ENCODE measurements at places on chromosomes 7 and 10. TPM values are rescaled to one million over a fixed set of nuclear protein-coding genes. Genes with fewer than 3 reads are reported as not detected.

DNA sequence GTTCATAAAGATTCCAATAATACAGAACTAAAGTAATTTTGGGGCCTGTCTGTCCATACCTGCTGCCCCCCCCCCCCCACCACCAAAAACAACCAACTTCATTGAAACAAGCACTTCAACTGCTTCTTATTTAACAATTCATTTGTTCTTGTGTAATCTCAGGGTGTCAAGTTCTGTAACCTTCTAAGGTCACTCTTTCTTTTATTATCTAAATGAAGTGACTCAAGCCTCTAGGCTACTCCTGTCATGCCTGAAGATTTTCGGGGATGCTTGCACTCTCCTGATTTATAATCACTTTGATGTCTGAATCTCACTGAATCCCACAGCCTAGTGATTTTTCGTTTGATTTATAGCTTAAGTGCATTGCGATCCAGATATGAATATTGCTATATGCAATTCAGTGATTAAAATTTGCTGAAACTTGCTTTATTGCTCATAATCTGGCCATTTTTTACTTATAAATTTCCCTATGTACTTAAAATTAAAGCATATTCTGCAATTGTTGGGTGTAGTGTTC lies 27.2 kb downstream of the GARIN1A start:
- H3K4me3 ChIP-seq: no peak overlapping the region
- H3K27me3 ChIP-seq: no peaks in the 10 kb centered on the region
- H3K27ac ChIP-seq: no peak overlapping the region
- no peak for DNase-seq
- no peaks in the 10 kb centered on the region for H3K36me3 ChIP-seq

- no peak overlapping the region for H3K27ac ChIP-seq
- no peak for DNase-seq
- no peaks in the 10 kb centered on the region for H3K4me1 ChIP-seq
- no peak overlapping the region for H3K4me3 ChIP-seq
- no peaks in the 10 kb centered on the region for H3K36me3 ChIP-seq
Observed at GRCh38 chr10:44801383-44802327, 109.5 kb upstream of the TMEM72 start.

DNA sequence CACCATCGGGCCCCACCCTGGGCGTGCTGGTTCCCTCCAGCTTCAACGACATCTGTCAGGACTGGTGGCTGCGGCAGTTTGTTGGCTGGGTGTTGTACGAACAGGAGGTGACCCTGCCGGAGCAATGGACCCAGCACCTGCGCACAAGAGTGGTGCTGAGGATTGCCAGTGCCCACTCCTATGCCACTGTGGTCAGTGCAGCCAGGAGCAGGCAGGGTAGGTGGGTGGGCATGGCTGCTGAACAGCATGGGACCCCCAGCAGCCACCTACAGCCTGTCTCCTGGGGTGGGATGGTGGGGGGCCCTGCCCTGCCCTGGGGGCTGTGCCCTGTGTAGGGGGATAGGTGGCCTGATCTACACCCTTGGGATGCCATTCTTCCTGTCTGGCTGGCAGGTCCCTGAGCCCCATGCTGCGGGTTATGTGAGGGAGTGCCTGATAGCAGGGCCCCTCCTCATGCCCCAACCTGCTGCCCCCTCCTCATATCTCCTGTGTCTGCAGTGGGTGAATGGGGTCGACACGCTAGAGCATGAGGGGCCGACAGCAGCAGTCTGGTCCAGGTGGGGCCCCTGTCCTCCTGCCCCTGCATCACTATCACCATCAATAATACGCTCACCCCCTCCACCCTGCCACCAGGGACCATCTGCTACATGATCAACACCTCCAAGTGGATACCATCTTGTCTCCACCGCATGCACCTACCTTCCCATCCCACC lies 56.9 kb downstream of the ZNF727 start:
- DNase-seq: no peak
- H3K27me3 ChIP-seq: no peaks in the 10 kb centered on the region
- no peak overlapping the region for H3K4me3 ChIP-seq
- H3K4me1 ChIP-seq: no peaks in the 10 kb centered on the region
- H3K36me3 ChIP-seq: no peaks in the 10 kb centered on the region
- no peak overlapping the region for H3K27ac ChIP-seq

DNA sequence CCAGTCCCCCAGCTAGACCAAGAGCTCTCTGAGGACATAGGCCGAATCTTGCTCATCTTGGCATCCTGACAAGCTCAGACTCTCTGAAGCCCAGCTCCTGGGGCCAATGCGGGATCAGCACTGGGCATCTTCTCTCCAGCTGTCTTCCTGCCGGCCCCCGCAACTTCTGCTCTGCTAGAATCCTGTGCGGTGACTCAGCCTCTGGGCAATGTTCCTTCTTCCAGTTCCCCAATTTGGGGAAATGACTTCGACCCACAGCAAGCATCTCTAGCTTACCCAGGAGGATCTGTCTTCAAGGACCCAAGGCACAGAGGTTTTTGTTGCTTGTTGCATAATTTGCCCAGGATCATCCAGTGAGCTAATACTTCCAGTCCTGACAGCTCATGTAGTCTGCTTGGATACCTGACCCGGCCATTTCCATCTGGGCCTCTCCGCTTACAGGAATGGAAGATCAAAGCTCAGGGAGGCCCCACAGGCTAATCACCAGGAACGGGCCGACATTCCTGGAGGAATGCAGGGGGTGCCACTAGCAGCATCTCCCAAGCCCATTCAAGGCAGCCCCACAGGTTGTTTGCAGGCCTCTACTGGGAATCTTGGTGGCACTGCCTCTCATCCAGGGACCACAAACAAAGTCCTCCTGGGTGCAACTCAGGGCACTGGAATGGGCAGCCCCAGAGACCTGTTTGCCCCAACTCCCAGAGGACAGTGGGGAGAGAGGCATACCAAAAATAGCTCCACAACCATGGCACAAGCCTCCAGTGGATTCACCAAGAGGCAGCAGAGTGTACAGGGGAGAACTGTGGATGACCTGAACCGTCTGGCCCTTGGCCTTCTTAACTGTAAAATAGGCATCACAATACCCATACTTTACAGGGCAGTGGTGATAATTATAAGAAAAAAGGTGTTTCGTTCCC lies 151.9 kb downstream of the NEURL1 start:
- H3K27me3 ChIP-seq: no peaks in the 10 kb centered on the region
- peaks cover 28% of the 10 kb centered on the region for H3K4me1 ChIP-seq
- H3K4me3 ChIP-seq: no peak overlapping the region
- H3K36me3 ChIP-seq: no peaks in the 10 kb centered on the region
- peak; percentile 66 for DNase-seq

DNA sequence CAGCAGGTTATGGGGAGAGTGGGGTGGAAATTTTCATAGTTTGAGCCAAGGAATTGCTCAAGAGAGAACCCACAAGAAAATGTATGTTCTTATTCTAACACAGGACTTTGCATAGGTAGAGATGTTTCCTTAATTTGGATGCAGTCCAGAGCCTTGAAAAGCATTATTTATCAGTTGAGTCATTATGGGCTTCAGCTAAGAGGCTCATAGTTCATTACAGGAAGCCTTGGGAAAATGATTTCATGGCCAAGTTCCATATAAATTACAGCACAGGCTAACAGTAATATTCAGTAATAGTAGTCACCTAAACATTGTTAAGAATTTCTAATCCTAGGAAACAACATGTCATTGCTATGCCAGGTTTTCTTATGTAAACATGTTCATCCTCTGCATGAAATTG lies 131.1 kb upstream of the PTPRZ1 start:
- H3K4me1 ChIP-seq: no peaks in the 10 kb centered on the region
- DNase-seq: no peak
- no peaks in the 10 kb centered on the region for H3K27me3 ChIP-seq
- H3K27ac ChIP-seq: no peak overlapping the region

GRCh38 chr7:24729365-24730017 lies 27.8 kb downstream of the GSDME start:
- H3K4me1 ChIP-seq: peaks cover 22% of the 10 kb centered on the region
- peaks cover under 1% of the 10 kb centered on the region for H3K36me3 ChIP-seq
- H3K4me3 ChIP-seq: no peak overlapping the region
- no peak for DNase-seq

- no peak overlapping the region for H3K27ac ChIP-seq
- DNase-seq: no peak
- H3K27me3 ChIP-seq: no peaks in the 10 kb centered on the region
- H3K4me1 ChIP-seq: no peaks in the 10 kb centered on the region
- no peak overlapping the region for H3K4me3 ChIP-seq
Observed at GRCh38 chr10:113274176-113274829, 278.6 kb upstream of the HABP2 start.

GRCh38 chr10:52450762-52451291 lies 136.7 kb downstream of the DKK1 start:
- no peak overlapping the region for H3K27ac ChIP-seq
- H3K4me1 ChIP-seq: peaks cover 46% of the 10 kb centered on the region
- no peaks in the 10 kb centered on the region for H3K27me3 ChIP-seq
- no peak for DNase-seq
- H3K36me3 ChIP-seq: no peaks in the 10 kb centered on the region
- H3K4me3 ChIP-seq: no peak overlapping the region

GRCh38 chr7:108662783-108663362 lies 93.2 kb downstream of the DNAJB9 start:
- no peaks in the 10 kb centered on the region for H3K36me3 ChIP-seq
- no peak for DNase-seq
- no peak overlapping the region for H3K4me3 ChIP-seq
- no peaks in the 10 kb centered on the region for H3K4me1 ChIP-seq

CARD11 gene
- 5.4 TPM for total RNA-seq

ADARB2 gene
- 0.42 TPM for total RNA-seq

TLX1 gene
- total RNA-seq: 2.3 TPM

GBX1 gene
- total RNA-seq: not detected

SPDYE6 gene
- total RNA-seq: not detected

KCP gene
- total RNA-seq: 0.23 TPM

All from Caco-2 (cell line).